ENCODE measurements at places on chromosomes 2 and 18.

DNA sequence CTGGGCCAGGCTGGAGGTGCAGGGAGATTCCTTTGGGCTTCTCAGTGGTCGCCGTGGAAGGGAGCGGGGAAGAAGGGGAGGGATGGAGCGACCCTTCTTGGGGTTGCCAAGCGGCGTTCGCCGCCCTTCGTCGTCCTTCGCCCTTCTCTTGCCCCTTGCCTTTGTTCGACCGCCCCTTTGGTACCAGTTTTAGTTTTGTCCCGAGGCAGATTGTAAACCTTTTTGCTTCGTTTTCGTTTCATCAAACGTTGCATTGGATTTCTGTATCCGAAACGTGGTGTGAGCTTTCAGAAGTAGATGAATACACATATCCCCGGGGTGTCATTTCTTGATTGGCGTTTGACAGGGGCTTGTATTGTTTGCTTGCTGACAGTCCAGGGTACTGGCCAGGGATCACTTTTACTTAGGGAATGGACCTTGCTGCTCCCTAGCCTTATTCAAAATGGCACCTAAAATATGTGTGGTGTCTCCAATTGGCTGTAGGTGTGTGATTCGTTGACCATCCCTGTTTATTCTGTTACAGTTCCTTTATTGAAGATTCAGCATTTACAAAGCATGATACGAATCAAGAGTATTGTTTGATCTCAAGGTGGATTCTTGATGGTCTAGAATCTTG is 788 bp downstream of the USP14 start:
- no peak for DNase-seq

GRCh38 chr2:8997631-8998030 is 5.9 kb downstream of the MBOAT2 start:
- no peak for DNase-seq

- no peak for DNase-seq
These were observed 159.9 kb downstream of the BARD1 start for GRCh38 chr2:214649440-214650205.

GRCh38 chr18:74791501-74792194 is 194.0 kb downstream of the ZNF407 start:
- DNase-seq, result no peak

GRCh38 chr2:187302116-187302515 is 145.9 kb downstream of the CALCRL start:
- no peak for DNase-seq

GRCh38 chr2:86189782-86190416 is 5.4 kb downstream of the IMMT start:
- no peak for DNase-seq

- no peak for DNase-seq
These were observed 239.0 kb upstream of the SIX2 start for GRCh38 chr2:45248214-45248613.

DNA sequence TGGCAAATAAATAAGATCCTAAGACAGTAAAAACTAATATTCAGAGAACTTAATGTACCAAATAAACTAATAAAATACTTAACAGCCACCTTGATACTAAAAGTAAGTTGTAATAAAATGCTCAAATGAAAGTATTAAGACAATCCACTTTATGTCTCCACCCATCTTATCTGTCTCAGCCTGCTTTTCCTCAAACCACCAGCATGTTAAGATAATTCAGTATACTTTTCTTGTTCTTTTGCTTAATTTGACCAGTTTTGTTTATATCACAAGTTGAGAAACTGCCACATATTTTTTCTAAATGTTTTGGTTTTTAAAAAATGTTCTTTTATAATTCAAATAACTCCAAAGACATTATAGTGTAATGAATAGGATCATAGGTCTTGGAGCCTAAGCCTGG is 142.0 kb downstream of the MBD5 start:
- no peak for DNase-seq

DNA sequence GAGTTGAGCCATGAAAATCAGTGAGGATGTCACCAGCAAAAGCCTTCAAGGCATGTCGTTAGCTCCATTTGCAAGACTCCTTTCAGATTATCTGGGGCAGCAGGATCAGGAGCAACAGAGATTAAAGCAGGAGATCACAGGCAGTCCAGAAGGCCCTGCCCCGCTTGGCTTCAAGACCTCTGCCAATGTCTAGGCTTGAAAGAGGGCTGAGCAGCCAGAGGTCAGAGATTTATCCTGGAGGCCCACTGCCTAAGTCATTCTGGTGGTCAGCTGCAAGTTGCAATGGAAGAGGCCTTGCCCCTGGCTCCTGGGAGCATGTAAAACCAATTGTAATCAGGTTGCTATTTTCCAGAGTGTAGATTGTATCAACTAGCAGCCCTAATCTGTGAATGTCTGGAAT is 416.5 kb downstream of the BCL11A start:
- no peak for DNase-seq

DNA sequence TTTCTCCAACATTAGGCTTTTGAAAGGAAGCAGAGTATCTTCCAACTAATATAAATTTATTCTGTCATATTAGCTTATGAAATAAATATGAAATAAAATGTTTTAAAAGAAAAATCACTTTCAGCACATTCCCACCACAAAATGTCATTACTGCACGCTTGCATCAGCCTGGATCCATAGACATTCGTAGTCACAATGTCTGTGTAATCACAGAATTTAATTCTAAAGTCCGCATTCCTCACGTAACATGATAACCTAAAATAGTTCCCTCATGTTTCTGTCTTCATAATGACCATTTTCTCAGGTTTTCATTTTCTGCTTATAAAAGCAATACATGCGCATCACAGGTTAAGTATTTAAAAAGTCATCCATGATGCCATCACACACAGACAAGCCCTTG is 47.1 kb downstream of the HDAC4 start:
- no peak for DNase-seq

- DNase-seq, result no peak
These were observed 155.2 kb upstream of the MYCN start for GRCh38 chr2:15784886-15785801.
